Right kidney (tissue), 9 donors: ENCODE measurements at places on chromosomes 2 and 18.
A peak's percentile ranks its signal among the peaks of the same experiment; 100 is the strongest.

- peak; percentile 77 for DNase-seq
Measured at GRCh38 chr2:120867290-120868241, 131.9 kb downstream of the GLI2 start.

DNA sequence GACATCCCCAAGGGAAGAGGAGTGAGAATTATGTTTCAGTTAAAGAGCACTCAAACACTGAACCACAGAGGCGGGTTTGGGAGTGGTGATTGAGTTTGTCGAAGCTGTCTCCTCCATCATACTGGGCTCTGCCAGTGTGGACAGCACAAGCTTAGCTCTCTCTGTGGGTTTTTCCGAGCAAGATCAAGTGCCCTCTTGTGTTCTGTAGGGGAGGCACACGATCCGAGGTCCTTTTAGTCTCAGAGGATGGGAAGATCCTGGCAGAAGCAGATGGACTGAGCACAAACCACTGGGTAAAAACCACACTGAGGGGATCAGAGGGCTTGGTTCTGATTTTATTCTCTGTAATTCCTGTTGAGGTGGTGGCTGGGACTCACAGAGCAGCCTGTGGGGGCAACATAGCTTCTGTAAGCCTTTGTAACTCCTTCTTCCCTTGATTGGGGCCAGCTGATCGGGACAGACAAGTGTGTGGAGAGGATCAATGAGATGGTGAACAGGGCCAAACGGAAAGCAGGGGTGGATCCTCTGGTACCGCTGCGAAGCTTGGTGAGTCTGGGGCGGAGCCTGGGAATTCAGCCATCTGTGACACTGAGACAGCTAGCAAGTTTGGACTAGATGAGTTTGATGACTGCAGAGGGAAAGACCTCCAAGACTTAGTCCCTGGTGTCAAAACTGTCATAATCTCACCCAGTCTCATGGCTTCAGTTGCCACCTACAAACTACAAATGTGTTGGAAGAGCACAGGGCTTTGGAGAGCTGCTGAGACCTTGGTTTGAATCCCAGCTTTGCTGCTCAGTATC is 2.0 kb downstream of the NAGK start:
- DNase-seq, result no peak

- no peak for DNase-seq
Measured at GRCh38 chr2:11679016-11679415, 9.0 kb upstream of the NTSR2 start.

- DNase-seq, result no peak
Measured at GRCh38 chr18:79422022-79422782, 26.5 kb downstream of the NFATC1 start.

GRCh38 chr2:158973116-158973956 is 4.9 kb downstream of the TANC1 start:
- DNase-seq, result no peak

DNA sequence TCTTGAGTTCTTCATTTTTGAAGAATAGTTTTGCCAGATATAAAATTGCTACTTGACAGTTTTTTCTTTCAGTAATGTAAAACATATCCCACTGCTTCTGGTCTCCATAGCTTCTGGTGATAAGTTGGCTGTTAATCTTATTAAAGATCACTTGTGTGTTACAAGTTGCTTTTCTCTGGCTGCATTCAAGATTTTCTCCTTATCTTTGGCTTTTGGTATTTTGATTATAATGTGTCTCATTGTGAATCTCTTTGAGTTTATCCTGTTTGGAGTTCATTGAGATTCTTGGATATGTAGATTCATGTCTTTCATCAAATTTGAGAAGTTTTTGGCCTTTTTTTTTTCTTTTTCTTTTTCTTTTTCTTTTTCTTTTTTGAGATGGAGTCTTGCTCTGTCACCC is 20.2 kb upstream of the ADNP2 start:
- DNase-seq, result no peak

DNA sequence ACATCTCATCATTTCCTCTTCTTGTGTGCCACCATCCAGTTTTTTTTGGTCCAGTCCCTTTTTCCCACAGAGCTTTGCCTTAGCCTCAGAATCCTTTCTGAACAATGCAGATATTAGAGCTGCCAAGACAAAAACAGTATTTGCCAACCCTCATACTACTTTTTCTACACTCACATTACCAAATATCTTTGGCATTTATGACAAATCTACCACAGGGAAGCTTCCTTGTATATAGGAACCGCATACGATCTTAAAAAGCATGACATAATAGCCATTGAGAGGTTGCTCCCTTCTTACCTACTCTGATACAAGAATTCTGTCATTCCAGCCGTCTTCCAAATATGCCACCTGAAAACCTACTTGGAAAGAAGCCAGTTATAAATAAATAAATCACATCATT is 9.4 kb downstream of the ZNF24 start:
- no peak for DNase-seq

DNA sequence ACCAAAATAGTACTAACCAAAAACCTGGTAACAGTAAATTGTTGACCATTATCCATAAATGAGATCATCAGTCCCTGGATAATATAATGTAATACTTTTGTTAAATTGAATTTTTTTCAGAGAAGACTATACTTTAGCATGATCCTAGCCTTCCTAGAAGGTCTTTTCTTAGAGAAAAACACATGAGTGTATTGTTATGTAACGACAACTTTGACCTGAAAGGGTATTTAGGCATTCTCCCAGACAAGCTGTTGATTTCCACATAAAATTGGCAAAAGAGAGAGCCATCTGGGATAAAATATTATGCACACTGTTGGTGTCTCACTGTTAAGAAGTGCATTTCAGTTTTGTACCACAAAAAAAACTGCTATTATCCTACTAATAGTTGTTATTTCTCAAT is 120.0 kb upstream of the MAPRE2 start:
- no peak for DNase-seq

GRCh38 chr2:127146820-127147502 is 40.0 kb upstream of the BIN1 start:
- DNase-seq, result no peak
